Vagina (tissue), 2 donors: ENCODE measurements at places on chromosomes 6 and 20. TPM values are rescaled to one million over a fixed set of nuclear protein-coding genes. Genes with fewer than 3 reads are reported as not detected.

- no peak for DNase-seq
Observed at GRCh38 chr6:126118936-126119335, 132.6 kb downstream of the TRMT11 start.

DNA sequence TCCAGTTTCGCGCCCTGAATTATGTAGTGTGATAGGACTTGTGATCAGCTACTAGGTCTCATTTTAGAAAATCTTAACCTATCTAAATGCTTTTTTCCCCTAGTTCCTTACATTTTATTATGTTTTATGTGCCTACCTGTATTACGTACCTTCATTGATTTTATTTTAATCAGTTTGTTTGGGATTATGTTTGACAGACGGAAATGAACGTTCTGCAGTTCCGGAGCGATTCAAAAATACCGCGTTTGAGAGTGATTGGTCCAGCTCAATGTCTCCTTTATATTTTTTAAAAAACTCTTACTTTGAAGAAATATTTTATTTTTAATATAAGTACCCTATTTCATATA lies 114.3 kb upstream of the BTN3A2 start:
- no peak for DNase-seq

GRCh38 chr6:13404228-13404891 lies 76.0 kb upstream of the TBC1D7 start:
- no peak for DNase-seq

GRCh38 chr20:1867495-1868260 lies 27.5 kb upstream of the SIRPA start:
- DNase-seq = no peak

- no peak for DNase-seq
Observed at GRCh38 chr6:166318227-166318626, 10.0 kb upstream of the PRR18 start.

The UNC93A gene
- 2.0 TPM for total RNA-seq

The NAA20 gene
- 28.2 TPM for total RNA-seq
